GM23248 (cell line): ENCODE measurements at places on chromosomes 5 and 9. TPM values are rescaled to one million over a fixed set of nuclear protein-coding genes. Genes with fewer than 3 reads are reported as not detected.
A peak's percentile ranks its signal among the peaks of the same experiment; 100 is the strongest.

Gene SLC6A3
- polyA plus RNA-seq, result not detected in 2 replicates

Gene C9orf50
- polyA plus RNA-seq, result 0.23 and 0.56 TPM in 2 replicates

DNA sequence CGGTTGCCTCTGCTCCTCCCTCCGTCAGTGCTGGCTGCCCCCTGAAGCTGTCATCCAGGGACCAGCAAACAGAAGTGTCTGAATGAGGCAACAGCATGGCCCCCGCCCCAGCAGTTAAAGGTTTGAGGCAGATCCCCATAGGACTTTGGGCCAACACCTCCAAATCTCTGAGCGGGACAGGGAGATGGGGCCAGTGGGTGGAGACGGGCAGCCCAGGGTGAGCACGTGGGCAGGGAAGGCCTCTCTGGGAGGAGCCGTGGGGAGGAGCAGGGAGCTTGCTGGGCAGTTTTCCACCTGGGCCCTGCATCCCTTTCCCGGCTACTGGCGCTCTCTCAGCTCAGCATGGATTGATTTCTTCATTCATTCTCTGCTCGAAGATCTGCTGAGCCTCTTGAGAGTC lies 39.1 kb upstream of the NOTCH1 start:
- peak; percentile 40 for DNase-seq

DNA sequence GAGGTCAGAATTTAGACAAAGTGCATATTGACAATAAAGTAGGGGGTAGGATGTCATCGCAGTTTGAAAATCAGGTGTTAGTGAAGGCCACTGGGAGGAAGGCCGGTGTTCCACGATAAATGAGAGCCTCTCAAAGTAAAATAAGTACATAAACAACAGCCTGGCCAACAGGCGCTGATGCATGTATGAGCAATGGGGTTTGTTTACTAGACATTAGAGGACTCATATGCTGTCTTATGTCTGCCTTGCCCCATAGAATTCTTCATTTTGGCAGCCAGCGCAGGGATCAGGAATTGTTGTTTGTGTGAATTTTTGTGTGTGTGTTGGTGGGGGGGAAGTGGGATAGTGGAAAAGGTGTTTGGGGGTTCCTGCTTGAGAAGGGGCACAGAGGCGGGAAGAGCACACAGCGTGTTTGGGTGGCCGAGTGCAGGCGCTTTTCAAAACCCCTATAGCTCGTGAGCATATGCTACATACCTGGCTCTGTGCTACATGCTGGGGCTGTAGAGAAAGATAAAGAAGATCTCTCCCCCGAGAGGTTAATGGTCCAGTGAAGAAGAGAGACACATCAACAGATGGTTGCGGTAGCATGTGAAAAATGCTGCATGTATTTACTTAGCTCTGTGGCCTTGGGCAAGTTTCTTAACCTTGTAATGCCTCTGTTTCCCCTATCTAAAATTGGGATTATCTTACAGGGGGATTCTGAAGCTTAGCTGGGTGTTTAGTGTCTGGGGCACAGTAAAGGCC lies 11.5 kb downstream of the SNX30 start:
- DNase-seq, result peak; percentile 78
